ENCODE measurements at places on chromosomes 3 and 15. TPM values are rescaled to one million over a fixed set of nuclear protein-coding genes. Genes with fewer than 3 reads are reported as not detected.

The TRH gene
- total RNA-seq, result not detected

The OR5H6 gene
- total RNA-seq, result not detected

The ALDH1A2 gene
- 9.2 TPM for total RNA-seq

The SIN3A gene
- total RNA-seq, result 32.5 TPM

The LRRIQ4 gene
- total RNA-seq, result not detected

The SPINK8 gene
- not detected for total RNA-seq

The RPUSD2 gene
- 7.4 TPM for total RNA-seq

The HYAL3 gene
- total RNA-seq, result 3.0 TPM

The C15orf61 gene
- 12.5 TPM for total RNA-seq

The CNTN3 gene
- 2.8 TPM for total RNA-seq
